ENCODE measurements at places on chromosomes 3 and 15. TPM values are rescaled to one million over a fixed set of nuclear protein-coding genes. Genes with fewer than 3 reads are reported as not detected.

GOLGA8T gene
- total RNA-seq: 0.53 TPM

DAPK2 gene
- 4.6 TPM for total RNA-seq

HIGD2B gene
- total RNA-seq: not detected

GOLGA8S gene
- total RNA-seq: 0.07 TPM

FOXL2 gene
- total RNA-seq: 0.22 TPM

CADPS gene
- 5.4 TPM for total RNA-seq

NANOGP8 gene
- total RNA-seq: 91.5 TPM

TRPC1 gene
- total RNA-seq: 18.6 TPM

GRCh38 chr3:112170046-112170445, 37.0 kb upstream of the GCSAM start:
- no peak for DNase-seq

GRCh38 chr3:115401298-115401697, 222.0 kb upstream of the GAP43 start:
- DNase-seq: no peak

DNA sequence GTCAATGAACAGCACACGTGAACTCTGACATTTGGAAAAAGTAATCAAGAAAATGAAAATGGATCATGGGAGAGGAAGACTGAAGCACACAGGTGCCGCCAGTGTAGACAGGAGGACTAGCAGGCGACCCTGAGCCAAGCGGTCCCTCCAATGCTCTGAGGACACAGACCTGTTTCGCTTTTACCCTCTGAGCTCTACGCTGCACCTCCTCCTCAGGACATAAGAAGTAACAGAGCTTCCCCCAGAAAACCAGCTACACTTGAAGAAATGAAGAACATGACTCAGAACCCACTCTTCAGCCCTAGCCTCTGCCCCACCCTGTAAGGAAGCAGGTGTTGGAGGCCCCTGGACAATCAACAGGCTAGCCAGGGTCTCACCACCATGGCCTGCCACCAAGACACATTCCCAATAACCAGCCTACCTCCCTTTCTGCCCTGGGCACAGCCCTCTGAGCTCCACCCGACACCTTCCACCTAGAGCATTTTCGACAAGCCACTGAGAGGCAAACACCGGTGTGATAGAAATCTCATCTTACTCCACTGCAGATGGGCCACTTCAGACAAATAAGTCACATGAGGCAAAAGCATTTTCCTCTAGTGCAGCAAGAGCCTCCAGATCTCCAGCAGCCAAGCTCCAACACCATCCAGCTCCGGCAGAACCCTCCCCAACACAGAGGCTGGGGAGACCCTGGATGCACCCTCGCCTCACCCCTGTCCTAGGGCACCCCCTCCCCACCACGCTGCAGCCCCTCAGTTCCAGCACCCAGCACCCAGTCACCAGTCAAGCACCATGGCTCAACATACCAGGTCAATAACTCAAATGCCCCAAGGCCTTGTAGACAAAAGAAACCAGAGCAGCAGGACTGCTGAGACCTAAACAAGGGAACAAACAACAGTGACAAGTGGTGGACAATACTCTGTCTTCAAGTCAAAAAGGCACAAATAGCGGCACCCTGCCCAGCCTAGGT, 11.4 kb downstream of the FAM174B start:
- DNase-seq: no peak

DNA sequence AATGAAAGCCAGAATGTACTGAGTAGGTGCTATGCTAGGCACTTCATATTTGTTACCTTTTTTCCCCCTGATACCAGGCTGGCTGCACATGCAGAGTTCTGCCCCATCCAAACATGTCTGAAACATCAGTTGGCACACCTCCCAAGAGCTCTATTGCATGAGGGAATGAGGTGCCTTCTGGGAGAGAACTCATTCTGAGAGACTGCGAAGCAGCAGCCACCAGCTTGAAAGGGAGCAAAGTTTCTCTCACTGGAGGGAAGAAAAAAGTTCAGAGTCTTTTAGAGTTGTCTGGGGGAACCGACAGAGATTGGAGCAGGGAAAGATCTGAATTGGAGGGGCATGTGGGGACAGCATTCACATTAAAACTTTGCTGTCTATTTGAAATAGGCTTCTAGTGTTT, 84.1 kb downstream of the AGBL1 start:
- DNase-seq: no peak

DNA sequence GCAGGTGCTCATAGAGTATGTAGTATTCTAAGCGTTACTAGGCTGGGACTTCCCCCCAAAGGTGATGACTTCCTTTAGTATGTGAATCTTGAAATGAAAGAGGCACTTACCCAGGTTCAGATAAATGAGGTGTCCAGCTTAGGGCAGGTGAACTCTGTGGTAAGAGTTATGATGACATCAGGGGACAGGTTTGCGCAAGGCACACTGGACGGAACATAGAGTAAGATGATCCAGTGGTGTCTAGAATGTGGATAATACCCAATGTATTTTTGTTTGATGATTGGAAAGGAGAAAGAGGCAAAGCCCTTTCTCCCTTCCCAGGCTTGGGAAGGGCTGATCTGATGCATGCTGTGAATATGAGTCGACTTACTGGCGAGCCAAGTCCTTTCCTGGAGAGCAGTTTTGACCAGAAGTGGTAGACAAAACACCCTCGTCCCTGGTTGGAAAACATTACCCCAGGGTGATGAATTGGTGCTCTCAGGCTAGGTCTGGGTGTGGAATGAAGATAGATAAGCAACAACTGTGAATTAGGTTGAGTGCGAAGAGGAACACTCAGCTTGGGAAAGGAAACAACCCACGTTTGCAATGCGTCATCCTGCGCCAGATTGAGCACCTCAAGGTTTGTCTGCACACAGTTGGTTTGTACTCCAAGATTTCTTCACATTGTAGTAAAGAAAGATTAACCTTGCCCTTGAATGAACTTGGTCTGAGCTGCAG, 124.2 kb downstream of the GHSR start:
- DNase-seq: no peak

GRCh38 chr3:189624130-189624529, 7.1 kb upstream of the TP63 start:
- DNase-seq: no peak

GRCh38 chr3:27185231-27185989, 183.8 kb downstream of the NEK10 start:
- no peak for DNase-seq

DNA sequence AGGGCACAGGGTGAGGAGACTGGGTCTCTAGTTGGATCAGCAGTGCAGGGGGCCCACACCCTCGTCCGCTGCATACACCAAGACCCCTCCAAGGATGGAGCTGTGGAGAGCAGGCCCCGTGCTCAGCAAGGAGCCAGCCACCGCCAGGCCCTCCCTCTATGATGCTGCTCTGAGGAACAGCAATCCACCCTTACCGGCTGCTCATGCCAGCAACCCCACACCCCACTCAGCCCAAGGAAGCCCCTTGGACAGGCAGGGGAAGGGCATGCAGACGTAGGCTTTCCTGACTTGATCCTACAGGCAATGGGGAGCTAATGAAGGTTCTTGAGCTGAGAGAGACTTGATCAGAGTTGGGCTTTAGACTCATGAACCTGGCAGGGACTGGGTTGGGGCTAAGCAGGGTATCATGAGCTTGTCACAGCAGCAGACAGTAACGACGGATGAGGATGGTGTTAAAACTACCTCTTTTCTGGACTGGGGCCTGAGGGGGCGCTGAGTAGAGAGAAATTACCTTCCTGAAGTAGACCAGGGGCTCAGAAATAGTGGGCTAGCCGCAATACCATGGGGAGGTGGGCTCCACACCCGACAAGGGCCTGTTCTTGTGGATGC, 50.5 kb upstream of the FGD5 start:
- peak; percentile 18 for DNase-seq

DNA sequence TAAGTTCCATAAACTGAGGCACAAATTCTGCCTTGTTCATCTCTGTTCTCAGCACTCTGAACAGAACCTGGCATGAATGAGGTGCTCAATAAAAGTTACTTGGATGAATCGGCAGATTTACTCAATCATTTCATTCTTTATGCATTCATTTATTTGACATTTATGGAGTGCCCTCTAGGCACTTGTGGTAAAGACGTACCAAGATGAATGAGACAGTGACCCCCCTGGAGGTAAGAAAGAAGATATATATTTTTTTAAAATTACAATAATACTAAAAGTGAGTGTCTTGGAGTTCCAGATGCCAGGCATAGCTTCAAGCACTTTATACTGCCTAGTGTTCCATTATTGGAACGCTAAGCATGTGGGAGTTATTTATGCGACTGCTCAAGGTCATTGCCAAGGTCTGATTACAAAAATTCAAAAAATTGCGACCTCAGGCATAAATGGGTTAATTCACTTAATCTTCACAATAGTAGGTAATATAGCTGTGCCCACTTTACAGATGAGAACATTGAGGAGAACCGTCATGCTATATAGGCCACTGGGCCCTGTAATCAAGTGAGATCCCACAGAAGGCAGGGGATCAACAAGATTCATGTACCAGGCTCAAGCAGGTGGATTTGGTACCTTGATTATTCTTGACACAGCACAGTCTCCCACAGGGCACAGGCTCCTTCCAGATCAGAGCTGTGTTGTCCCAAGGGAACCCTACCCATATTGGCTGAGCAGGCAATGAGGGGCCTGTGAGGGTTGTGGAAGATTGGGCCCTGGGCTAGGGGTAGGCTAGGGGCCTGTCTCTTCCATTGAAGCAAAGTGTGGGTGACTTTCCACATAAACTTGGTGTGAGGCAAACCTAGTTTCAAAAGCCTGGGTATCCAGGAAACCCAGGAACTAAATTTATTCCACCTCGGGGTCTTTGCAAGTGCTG, 10.7 kb downstream of the XIRP1 start:
- no peak for DNase-seq

DNA sequence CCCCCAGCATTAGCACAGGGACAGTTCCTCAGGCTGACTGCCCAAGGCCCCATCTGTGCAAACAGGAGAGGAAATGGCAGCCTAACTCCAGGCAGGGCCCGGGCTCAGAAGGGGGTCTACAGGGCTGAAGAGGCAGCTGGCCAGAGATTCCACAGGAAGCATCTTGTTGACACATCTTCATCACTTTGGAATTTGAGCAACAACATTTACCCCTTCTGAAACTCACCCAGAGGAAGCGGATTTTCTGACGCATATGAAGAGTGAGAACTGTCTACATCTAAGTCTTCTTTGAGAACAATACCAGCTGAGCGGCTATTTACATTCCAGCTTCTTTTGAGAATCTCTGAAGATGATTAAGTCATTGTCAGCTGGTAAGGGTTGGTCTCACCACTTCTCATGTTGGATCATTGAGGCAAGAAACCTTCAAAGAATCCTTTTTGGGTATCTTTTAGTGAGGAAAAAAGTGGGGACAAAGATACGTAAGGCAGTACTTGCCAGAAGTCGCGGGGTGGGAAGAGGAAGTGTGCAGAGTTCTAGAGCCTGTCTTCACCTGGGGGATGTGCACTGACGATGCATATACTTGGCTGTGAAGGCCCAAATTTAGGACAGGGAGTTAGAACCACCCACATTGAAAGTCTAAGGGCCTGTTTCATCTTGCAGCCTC, 25.4 kb upstream of the SRP14 start:
- no peak for DNase-seq

DNA sequence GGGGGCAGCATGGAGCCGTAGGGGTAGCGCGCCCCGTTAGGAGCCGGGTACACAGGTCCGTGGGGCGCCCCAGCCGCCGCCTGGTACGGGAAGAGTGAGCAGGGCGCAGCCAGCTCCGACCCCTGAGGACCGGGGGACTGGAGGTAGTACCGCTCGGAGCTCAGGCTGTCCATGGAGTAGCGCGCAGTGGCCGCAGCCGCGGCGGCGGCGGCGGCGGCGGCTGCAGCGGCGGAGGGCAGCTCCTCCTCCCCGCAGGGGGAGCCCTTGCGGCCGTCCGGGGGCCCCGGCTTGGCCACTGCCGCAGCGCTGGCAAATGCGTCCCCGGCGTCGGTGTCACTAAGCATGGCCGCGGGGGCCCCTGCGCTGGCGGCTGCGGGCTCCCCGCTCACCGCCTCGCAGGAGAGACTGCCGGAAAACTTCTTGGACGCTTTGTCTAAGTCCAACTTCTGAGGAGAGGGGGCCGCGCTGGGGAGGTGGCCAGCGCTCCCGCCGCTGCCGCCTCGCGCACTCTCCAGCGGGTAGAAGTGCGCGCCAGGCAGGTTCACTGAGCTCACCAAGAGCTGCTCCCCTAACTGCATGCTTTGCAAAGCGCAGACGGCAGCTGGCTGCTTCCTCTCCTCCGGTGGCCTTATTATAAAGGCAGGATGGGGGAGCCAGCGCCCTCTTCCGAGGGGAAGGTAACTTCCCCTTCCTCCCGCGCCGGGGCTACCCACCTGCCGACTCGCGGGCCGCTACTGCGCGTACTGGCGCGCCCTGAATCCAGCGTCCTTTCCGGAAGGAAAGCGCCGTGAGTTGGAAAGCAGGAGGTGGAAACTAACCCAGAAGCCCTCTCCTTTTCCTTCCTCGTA, at the start of gene EOMES:
TSS of gene EOMES (minus strand) at position 607 of the 848 bp plus-strand sequence. CDS start at position 578, 29 bp downstream.
- peak; percentile 86 for DNase-seq

DNA sequence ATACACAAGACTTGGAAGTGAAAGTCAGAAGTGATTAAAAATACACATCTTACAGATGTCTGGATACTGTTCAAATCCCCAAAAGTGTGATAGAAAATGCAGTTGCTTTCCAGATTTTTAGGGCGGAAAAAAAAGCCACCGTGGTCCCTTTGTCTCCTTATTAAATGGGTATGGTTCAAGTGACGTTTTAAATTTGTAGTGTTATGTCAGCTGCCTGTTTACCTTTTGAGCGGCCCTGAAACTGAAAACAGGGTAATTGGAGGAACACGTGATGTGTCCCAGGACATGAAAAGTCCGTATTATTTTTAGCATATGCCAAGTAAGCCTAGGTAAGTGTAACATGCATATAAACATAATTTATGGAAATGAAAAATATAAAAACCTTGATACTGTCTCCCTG, 109.0 kb upstream of the PDZRN3 start:
- DNase-seq: no peak

- DNase-seq: no peak
Measured at GRCh38 chr3:174547801-174548435, 311.2 kb upstream of the NAALADL2 start.

DNA sequence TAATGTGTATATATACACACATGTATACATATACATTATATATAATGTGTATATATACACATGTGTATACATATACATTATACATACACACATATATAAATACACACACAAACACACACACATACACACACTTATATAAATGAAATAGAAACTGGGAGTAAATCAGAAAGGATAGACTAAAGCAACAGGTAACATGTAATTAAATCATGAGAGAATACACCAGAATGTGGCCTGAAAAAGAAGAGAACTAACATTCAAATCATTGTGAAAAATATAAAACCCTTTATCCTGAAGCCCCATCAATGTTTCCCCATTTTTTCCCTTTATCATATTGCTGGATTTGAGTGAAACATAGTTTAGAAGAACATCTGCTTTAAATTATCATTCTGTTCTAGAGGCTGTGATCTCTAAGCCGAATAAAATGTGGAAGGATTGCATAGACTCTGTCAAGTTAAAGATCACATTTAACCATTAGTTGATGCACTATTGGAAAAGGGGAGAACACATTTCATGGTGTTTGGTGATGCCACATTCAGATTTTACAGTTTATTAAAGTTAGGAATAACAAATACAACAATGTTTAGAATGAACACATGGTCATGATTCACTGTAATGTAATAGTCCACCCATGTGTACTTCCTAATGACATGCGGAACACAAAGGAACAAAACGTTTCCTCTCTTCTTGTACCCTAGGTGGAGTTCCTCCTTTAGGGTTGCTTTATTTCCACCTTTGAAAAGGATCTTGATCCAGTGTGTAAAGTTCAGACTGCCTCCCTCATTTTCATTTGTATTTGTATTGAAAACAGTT, 12.5 kb upstream of the THRB start:
- no peak for DNase-seq

- DNase-seq: no peak
Measured at GRCh38 chr3:59680919-59681318, 631.1 kb upstream of the CFAP20DC start.

Measured in H9 (cell line).